ENCODE measurements at places on chromosomes 7 and 10. TPM values are rescaled to one million over a fixed set of nuclear protein-coding genes. Genes with fewer than 3 reads are reported as not detected.

THSD7A gene
- total RNA-seq = 0.87 TPM

TEX36 gene
- not detected for total RNA-seq

CLRN3 gene
- total RNA-seq = 0.69 TPM

EIF4H gene
- 140 TPM for total RNA-seq

CH25H gene
- total RNA-seq = not detected

DNA sequence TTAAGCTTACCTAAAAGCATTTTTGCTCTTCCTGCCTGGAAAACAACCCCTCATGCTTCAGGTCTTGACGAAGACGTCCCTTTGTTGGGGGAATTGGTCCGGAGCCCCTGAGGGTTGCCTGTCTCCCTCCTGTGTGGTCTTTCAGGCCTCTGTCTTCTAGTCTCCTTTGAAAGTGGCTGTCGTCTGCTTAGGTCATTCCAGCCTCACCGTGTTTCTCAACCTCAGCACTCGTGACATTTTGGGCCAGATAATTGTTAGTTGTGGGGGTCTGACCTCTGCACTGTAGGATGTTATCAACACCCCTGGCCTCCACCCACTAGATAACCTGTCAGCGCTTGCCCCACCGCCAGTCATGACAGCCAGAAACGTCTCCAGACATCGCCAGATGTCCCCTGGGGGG lies 219.1 kb downstream of the TCF7L2 start:
- H3K27me3 ChIP-seq = no peaks in the 10 kb centered on the region
- no peak overlapping the region for H3K4me3 ChIP-seq
- H3K36me3 ChIP-seq = no peaks in the 10 kb centered on the region
- DNase-seq = no peak
- no peaks in the 10 kb centered on the region for H3K4me1 ChIP-seq
- H3K27ac ChIP-seq = no peak overlapping the region

DNA sequence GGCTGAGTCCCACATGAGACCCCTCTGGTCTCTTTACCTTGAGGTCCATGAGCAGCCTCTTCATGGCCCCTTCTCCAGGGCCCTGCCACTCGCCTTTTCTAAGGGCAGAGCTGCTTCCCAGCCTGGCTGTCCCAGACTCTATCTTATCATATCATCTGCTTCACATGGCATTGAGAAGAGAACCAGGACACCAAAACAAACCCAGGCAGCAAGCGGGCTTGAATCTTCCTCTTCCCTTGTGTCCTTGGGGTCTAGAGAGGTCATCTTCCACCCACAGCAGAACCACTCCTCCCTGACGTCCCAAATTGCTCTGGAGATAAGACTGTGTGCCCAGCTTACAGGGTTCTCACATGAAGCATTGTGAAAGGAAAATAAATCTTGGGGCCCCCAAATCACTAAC lies 261.3 kb upstream of the AUTS2 start:
- H3K4me3 ChIP-seq = no peak overlapping the region
- no peaks in the 10 kb centered on the region for H3K27me3 ChIP-seq
- no peaks in the 10 kb centered on the region for H3K4me1 ChIP-seq
- no peaks in the 10 kb centered on the region for H3K36me3 ChIP-seq

DNA sequence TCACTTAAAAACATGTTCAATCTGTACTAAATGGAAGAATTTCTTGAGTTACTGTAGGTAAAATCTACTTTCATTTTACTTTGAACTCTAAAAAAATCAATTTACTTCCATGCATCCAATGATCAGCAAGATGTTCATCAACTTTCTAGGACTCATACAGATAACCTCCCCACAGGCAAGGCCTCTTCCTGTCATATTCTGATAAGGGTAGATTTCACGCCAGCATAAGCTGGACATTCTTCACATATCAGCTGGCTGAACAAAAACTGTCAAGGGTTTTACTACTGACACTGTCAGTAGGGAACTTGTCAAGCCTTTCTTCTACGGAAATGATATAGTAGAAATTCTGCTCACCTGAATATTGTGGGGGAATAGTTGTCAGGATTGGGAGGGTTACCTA lies 244.9 kb downstream of the THSD7A start:
- H3K4me1 ChIP-seq = no peaks in the 10 kb centered on the region
- H3K27ac ChIP-seq = no peak overlapping the region
- no peaks in the 10 kb centered on the region for H3K36me3 ChIP-seq

- no peak for DNase-seq
- no peak overlapping the region for H3K4me3 ChIP-seq
- no peak overlapping the region for H3K27ac ChIP-seq
- H3K36me3 ChIP-seq = no peaks in the 10 kb centered on the region
- H3K27me3 ChIP-seq = no peaks in the 10 kb centered on the region
Measured at GRCh38 chr7:88668591-88668990, 90.9 kb upstream of the ZNF804B start.

- no peak overlapping the region for H3K27ac ChIP-seq
- H3K4me3 ChIP-seq = no peak overlapping the region
- DNase-seq = no peak
- H3K36me3 ChIP-seq = no peaks in the 10 kb centered on the region
Measured at GRCh38 chr10:71513936-71514335, 117.2 kb downstream of the CDH23 start.

GRCh38 chr7:2521341-2521745 lies 1.8 kb downstream of the LFNG start:
- no peak overlapping the region for H3K27ac ChIP-seq
- H3K4me1 ChIP-seq = peaks cover 47% of the 10 kb centered on the region
- H3K36me3 ChIP-seq = peaks cover 5% of the 10 kb centered on the region
- DNase-seq = no peak

DNA sequence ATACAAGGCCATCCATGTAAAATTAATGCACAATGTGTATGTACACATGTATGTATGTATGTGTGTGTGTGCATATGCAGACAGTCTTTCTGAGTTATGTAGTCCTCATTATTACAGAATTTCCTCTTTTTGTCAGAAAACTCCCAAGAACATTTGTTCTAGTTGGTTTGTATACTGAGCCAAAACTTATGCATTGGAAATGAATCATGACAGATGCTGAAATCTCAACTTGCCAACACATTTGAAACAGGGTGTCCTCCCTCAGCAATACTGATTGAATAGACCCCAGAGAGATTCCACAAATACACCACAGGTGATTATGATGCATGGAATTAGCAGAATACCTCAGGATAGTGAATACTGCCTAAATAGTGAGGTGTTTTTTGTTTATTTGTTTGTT lies 472.9 kb upstream of the PCDH15 start:
- no peaks in the 10 kb centered on the region for H3K27me3 ChIP-seq
- H3K4me3 ChIP-seq = no peak overlapping the region
- no peaks in the 10 kb centered on the region for H3K36me3 ChIP-seq
- H3K27ac ChIP-seq = no peak overlapping the region
- DNase-seq = no peak

DNA sequence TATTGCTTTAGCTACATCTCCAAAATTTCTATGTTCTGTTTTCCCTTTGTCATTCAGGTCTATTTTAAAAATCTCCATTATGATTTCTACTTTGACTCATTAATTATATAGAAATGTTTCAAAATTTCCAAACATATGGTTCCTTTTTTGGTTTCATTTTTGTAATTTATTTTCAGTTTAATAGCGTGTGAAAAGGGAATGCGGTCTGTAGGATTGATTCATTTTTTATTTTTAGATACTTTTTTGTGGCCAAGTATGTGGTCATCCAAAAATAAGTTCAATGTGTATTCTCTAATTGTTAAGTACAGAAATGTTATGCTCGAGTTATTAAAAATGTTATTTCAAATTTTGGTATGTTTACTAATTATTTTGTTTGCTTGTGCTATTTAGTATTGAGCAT lies 72.5 kb upstream of the ANKRD1 start:
- H3K4me1 ChIP-seq = no peaks in the 10 kb centered on the region
- no peaks in the 10 kb centered on the region for H3K36me3 ChIP-seq
- H3K27me3 ChIP-seq = no peaks in the 10 kb centered on the region
- DNase-seq = no peak
- no peak overlapping the region for H3K27ac ChIP-seq
- no peak overlapping the region for H3K4me3 ChIP-seq

DNA sequence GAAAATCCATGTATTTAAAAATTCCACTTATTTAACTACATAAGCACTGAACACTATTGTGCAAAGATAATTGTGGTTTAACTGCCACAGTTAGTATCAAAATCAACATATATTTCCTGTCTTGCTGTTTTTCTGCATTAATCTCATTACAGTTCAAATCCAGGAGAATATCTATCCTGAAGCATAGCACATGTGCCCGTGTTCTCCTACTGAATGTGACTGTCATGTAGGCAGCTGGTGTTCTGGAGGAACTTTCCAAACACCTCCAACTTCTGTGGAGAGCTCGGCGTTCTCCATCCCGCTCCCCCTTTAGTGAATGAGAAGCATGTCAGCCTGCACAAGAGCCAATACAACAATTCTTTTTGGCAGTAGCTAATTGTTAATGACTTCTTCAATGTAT lies 76.4 kb upstream of the IKZF1 start:
- H3K4me1 ChIP-seq = no peaks in the 10 kb centered on the region
- H3K36me3 ChIP-seq = no peaks in the 10 kb centered on the region
- no peak overlapping the region for H3K4me3 ChIP-seq
- DNase-seq = no peak

DNA sequence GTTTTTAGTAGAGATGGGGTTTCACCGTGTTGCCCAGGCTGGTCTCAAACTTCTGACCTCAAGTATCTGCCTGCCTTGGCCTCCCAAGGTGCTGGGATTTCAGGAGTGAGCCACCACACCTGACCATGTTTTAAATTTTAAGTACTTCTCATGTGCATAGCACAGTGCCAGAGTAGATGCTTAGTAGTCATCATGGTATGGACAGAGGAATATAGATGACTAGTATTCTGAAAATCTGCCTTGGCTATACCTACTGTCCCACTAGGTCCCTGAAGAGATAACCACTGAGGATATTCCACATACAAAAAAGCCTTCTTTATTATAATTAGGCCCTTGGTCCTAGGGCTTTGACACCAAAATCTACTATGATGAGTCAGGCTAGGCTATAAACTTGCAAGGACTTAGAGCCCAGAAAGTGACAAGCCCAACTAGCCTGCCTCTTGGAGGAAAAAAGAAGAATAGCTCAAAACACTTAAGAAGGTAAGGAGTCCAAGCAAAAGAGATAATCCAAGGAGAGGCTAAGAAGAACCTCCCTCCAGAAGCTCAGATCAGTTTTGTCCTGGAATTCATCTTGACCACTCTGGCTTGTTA lies 34.0 kb downstream of the LUC7L2 start:
- H3K4me3 ChIP-seq = no peak overlapping the region
- no peak for DNase-seq
- no peaks in the 10 kb centered on the region for H3K27me3 ChIP-seq
- no peak overlapping the region for H3K27ac ChIP-seq

GRCh38 chr10:90199093-90199492 lies 497.7 kb downstream of the KIF20B start:
- H3K4me3 ChIP-seq = no peak overlapping the region
- H3K27me3 ChIP-seq = no peaks in the 10 kb centered on the region
- no peaks in the 10 kb centered on the region for H3K36me3 ChIP-seq
- no peak for DNase-seq

GRCh38 chr7:158550394-158550700 lies 37.3 kb downstream of the PTPRN2 start:
- no peaks in the 10 kb centered on the region for H3K36me3 ChIP-seq
- DNase-seq = no peak
- no peaks in the 10 kb centered on the region for H3K4me1 ChIP-seq
- H3K27ac ChIP-seq = no peak overlapping the region
- H3K27me3 ChIP-seq = no peaks in the 10 kb centered on the region

DNA sequence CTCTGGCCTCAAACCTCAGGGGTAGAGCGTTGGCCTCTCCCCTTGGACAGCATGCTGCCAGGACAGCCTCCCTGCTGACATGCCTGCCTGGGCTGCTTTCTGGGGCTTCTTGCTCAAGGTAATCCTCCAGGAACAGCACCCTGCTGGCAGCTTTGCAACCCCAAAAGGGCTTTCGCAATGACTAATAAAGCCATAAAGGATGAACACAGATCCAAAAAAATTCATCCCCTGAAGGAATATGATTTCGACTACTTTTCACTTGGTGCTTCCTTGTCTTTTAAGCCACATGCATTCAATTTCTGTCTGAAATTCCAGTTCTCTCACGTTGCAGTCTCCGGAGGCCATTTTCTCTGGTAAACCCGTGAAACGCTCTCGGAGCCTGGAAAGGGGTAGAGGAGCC lies 15.1 kb upstream of the SH3PXD2A start:
- H3K27me3 ChIP-seq = no peaks in the 10 kb centered on the region
- no peak overlapping the region for H3K4me3 ChIP-seq
- H3K27ac ChIP-seq = no peak overlapping the region
- no peak for DNase-seq
- no peaks in the 10 kb centered on the region for H3K4me1 ChIP-seq

Measured in pancreas (tissue), 10 donors.